Stimulated activated CD8-positive, alpha-beta memory T cell treated with anti-CD3 and anti-CD28 coated beads, Interleukin-15, amount 100 ng/mL, for 4 hours (primary cell): ENCODE measurements at places on chromosomes 4 and X.
A peak's percentile ranks its signal among the peaks of the same experiment; 100 is the strongest.

DNA sequence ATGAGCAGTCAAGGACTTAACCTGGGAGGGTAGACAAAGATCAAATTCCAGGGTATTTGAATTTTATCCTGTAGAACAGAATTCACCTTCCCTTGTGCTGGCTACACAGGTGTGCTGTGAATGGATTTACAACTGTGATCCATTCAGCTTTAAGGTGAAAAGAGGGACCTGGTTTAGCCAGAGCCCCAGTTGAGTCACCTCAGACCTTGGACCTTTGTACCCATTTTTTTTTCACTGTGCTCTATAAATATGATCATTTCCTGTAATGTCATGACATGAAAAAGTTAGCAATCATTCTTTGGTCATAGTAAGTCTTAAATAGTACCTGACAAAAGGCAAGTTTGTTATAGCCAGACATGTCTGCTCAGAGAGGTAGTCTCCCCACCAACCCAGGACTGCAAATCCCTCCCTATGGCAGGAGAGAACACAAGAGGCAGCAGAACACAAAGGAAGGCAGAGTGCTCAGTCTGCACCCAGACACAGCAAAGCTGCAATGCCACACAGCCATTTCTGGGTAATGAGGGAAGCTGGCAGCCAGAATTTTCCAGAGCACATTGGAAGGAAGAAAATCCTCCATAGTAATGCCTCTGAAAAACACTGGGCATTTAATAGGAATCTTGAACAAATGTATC is 77.9 kb downstream of the CXXC4 start:
- no peak for DNase-seq

DNA sequence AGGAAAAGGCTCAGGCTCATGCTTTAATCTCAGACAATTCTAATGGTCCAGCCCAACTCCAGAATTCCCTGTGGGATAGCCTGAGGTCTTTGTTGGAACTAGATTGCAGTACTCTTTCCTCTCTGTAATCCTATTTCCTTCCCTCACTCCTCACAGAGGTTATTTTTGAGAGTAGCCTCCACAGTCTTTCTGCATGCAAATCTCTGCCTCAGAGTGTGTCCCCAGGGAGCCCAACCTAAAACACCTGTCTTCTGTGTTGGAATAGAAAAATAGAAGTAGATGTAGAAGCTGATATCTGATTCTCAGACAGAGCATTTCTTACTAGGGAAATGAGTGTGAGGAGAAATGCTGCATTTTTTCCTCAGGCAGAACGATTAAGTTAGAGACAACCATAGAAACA is 915.5 kb upstream of the EPHA5 start:
- no peak for DNase-seq

DNA sequence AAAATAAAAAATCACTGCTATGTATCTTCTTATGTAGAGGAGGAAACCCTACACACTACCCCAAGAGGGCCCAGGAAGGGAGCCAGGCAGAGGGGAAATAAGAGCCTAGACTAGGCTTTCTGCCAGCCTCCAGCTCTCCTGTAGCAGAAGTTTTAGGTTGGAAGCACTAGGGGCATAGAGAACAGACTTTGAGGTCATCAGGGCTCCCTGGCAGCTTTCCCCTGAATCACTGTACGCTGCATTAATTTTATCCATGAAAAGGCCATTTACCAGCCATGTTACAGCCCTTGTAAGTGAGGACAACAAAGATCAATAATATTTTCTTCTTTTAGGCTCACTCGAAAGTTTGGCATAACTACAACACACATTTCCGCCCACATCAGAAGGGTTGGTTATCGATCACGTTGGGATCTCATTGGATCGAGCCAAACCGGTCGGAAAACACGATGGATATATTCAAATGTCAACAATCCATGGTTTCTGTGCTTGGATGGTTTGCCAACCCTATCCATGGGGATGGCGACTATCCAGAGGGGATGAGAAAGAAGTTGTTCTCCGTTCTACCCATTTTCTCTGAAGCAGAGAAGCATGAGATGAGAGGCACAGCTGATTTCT is 24.7 kb downstream of the RPL9 start:
- DNase-seq, result no peak

DNA sequence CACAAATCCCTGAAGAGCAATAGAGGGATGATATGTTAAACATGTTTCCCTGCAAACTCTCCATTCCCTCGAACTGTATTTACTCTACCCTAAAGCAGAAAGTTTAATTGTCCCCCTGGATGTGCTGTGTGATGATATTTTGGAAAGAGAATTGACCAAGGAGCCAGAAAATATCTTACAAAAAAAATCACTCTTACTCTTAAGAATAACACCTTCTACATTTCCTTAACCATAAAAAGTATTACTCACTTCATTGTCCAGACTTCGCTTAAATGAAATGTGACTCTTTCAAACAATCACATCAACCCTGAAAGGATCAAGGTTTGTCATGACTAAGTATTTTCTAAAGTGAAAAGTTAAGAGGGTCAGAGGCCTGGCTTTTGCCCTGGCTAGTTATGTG is 49.0 kb upstream of the EGFL6 start:
- no peak for DNase-seq

DNA sequence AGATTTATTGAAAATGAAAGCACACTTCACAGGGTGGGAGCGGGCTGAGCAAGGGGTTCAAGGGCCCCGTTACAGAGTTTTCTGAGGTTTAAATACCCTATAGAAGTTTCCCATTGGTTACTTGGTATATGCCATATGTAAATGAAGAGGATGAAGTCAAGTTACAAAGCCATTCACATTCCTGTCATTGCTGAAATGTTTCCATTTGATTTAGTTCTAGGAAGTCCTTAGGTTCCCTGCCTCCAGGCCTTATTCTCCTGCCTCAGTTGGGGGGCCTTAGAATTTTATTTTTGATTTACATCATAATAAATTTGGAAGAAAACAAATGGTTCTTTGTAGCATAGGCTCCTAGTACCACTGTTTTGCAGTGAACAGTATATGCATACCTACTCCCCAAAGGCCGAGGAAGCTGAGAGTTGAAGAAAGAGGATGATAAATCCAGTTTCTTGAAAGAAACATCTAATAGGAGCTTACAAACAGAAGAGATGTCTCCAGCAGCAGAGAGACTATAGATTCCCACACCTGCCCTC is 31.8 kb downstream of the SERTM2 start:
- DNase-seq, result no peak

- DNase-seq, result no peak
Measured at GRCh38 chr4:77169481-77169880, 12.5 kb downstream of the CCNG2 start.

- DNase-seq, result peak; percentile 21
Measured at GRCh38 chrX:103554687-103555424, 30.5 kb upstream of the TCEAL4 start.

GRCh38 chrX:119605464-119606279 is 552 bp downstream of the NKRF start:
- DNase-seq, result peak; percentile 16

DNA sequence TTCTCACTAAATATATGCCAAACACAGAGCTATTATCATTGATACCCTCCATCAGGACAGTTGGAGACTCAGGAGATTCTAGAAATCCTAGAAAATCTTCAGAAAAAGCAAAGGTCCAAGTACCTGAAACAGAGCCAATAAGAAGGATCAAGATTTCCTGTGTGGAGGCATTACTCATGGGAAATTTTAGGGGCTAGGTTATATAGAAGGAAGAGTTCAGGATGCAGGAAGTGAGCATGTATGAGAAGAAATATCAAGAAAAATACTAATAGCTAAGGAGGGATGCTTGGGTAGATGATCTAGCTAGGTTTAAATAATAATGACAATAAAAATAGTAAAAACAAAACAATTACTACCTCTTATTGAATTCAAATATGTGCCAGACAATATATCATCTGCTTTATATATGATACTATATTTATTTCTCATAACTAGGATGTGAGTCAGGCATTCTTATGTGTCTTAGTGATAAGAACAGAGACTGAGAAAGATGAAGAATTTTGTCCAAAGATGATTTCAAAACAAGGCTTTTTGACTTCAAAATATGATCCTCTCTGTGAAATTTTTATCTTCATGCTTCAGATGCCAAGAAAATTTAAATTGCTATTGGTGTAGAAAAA is 66.4 kb upstream of the HHIP start:
- DNase-seq, result no peak

- DNase-seq, result no peak
Measured at GRCh38 chr4:11367371-11367770, 61.3 kb downstream of the HS3ST1 start.
